Activated naive CD8-positive, alpha-beta T cell treated with anti-CD3 and anti-CD28 coated beads for 36 hours (primary cell): ENCODE measurements at places on chromosomes 5 and 9. TPM values are rescaled to one million over a fixed set of nuclear protein-coding genes. Genes with fewer than 3 reads are reported as not detected.

DNA sequence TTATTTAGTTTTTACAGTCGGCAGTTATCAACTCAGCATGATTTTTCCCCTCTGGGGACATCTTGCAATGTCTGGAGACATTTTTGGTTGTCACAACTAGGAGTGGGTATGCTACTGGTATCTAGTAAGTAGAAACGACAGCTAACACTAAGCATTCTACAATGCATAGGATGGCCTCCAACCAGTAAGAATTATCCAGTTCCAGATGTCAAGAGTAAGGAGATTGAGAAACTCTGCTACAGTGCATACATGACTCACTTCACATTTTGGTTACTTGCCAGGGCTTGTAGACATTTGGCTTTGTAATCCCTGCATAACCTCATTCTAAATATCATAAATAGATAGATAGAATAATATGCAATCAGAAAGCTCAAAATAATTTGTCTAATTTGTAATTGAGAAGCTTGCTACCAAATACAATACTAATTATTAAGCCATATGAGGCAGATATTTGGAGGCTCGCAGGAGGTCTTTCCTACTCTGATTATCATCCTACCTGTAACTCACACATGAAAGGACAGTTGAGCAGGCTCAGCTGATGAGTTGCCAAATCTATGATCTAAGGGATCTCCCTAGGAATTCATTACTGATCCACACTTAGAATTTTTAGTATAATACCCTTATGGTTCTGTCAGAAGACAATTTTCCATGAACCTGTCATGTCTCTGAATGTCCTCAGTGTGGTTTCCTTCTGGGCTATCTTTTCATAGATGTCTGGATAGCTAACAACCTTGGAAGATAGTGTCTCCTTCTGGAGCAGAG lies 346.9 kb upstream of the TLE4 start:
- H3K27ac ChIP-seq = no peak overlapping the region
- no peak for DNase-seq
- no peaks in the 10 kb centered on the region for H3K36me3 ChIP-seq

- no peak for DNase-seq
- no peak overlapping the region for H3K4me3 ChIP-seq
- H3K36me3 ChIP-seq = no peaks in the 10 kb centered on the region
- peaks cover 18% of the 10 kb centered on the region for H3K27me3 ChIP-seq
- no peak overlapping the region for H3K27ac ChIP-seq
Observed at GRCh38 chr5:170554521-170555267, 50.9 kb downstream of the KCNIP1 start.

DNA sequence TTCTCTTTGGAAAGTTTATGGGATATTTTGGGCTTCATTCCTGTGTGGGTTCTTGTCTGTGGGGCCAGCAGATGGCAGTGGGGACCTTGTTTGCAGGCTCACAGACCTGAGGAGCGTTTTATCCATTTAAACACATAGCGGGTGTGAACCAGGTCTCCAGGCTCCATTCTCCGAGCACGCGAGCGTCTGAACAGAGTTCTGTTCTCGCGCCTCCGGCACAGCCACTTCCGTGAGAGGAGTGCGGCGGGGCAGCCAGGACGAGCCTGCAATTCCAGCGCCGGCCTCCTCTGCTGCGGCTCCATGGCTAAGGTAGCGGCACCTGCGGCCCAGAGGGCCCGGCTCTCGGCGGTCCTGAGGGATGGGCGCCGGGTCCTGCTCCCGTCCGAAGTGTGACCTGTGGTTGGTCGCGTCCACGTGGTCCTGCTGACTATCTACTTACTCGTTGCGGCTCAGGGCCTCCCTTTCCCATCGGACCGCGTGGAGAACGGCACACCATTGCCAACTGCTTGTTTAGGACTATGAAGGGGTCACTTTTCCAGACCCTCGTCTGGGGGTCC lies 7.3 kb downstream of the NRARP start:
- H3K4me1 ChIP-seq = peaks cover 9% of the 10 kb centered on the region
- no peaks in the 10 kb centered on the region for H3K36me3 ChIP-seq
- DNase-seq = no peak
- peak overlapping the region; percentile 23 for H3K4me3 ChIP-seq
- no peak overlapping the region for H3K27ac ChIP-seq
- peaks cover 53% of the 10 kb centered on the region for H3K27me3 ChIP-seq

PSD2 gene
- not detected for total RNA-seq

DNA sequence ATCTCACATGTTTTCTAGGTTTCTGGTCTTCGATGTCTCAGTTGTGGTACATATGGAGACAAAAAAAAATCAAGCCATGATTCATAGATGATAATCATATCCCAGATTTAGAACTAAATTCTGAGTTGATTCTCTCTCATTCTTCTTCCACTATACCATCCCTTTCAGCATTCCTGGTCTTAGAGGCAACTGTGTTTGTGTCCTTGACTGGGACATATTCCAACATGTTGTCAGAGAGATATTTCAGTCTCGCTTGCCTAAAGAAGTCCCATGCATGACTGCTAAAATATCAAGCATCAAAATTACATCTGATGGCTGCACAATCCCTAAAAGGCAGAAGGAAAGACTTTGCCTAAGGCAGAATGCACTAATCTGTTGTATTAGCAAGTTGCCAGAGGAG lies 236.6 kb downstream of the PSAT1 start:
- H3K4me3 ChIP-seq = no peak overlapping the region
- H3K4me1 ChIP-seq = no peaks in the 10 kb centered on the region

DCAF10 gene
- 12.9 TPM for total RNA-seq

GRCh38 chr5:140696891-140697492 lies 3.3 kb upstream of the ZMAT2 start:
- peaks cover 36% of the 10 kb centered on the region for H3K36me3 ChIP-seq
- no peaks in the 10 kb centered on the region for H3K27me3 ChIP-seq
- no peak for DNase-seq
- peaks cover 22% of the 10 kb centered on the region for H3K4me1 ChIP-seq

DNA sequence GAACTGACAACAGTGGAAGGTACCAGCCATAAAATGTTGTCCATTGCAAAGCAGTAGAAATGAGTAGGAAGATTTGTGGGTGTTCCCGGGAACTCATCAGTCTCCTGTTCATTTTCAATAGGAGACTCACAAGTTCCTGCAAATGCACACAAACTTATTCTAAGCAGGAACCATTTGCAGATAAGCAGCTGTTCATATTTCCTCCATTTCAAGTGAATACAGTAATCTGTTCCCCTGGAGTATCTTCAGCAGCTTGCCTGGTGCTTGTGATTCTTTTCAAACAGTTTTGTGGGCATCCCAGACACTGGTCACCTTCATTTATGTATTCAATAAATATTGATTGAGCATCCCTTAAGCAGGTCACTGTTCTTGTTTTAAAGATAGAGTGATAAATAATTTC lies 1315.5 kb upstream of the C9orf72 start:
- no peak overlapping the region for H3K4me3 ChIP-seq
- no peaks in the 10 kb centered on the region for H3K36me3 ChIP-seq
- DNase-seq = no peak
- no peaks in the 10 kb centered on the region for H3K4me1 ChIP-seq
- H3K27me3 ChIP-seq = no peaks in the 10 kb centered on the region
- no peak overlapping the region for H3K27ac ChIP-seq

SHOC1 gene
- total RNA-seq = not detected

- no peak overlapping the region for H3K27ac ChIP-seq
- no peak overlapping the region for H3K4me3 ChIP-seq
- no peak for DNase-seq
- H3K27me3 ChIP-seq = peaks cover 39% of the 10 kb centered on the region
Observed at GRCh38 chr5:174306345-174307030, 261.0 kb downstream of the NSG2 start.

GRCh38 chr5:170144286-170145023 lies 38.8 kb downstream of the FOXI1 start:
- DNase-seq = no peak
- no peak overlapping the region for H3K4me3 ChIP-seq
- H3K27ac ChIP-seq = no peak overlapping the region

DNA sequence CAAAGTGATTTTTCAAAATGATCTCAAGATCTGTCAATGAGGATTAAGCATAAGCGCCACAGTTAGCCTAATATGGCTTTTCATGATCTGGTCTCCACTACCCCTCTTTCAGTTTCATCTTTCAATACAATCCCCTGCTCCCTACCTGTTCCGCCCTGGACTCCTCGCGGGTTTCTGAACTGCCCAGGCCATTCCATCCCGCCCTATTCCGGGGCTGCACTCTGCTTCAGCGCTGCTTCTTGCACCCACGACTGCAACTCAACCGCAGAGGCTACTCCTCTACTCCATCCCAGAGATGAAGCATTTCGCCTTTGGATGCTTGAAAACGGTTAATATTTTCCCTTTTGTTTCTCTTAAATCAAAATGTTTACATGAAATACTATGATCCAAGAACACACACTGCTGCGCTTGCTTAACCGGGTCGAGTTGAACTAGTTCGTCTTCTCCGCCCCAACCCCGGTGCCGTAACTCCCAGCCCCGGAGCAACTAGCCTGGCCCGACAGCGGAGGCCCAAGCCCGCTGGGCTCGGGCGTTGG lies 716 bp upstream of the OTULIN start:
- H3K4me3 ChIP-seq = peak overlapping the region; percentile 95
- H3K4me1 ChIP-seq = peaks cover 61% of the 10 kb centered on the region
- H3K27ac ChIP-seq = peak overlapping the region; percentile 95
- H3K36me3 ChIP-seq = peaks cover 69% of the 10 kb centered on the region
- no peaks in the 10 kb centered on the region for H3K27me3 ChIP-seq

- no peak overlapping the region for H3K27ac ChIP-seq
- no peak overlapping the region for H3K4me3 ChIP-seq
- H3K4me1 ChIP-seq = no peaks in the 10 kb centered on the region
- H3K27me3 ChIP-seq = peaks cover 8% of the 10 kb centered on the region
- DNase-seq = no peak
- no peaks in the 10 kb centered on the region for H3K36me3 ChIP-seq
Observed at GRCh38 chr9:18683851-18684250, 209.9 kb downstream of the ADAMTSL1 start.

LTC4S gene
- 0.29 TPM for total RNA-seq

MORN5 gene
- not detected for total RNA-seq

DNA sequence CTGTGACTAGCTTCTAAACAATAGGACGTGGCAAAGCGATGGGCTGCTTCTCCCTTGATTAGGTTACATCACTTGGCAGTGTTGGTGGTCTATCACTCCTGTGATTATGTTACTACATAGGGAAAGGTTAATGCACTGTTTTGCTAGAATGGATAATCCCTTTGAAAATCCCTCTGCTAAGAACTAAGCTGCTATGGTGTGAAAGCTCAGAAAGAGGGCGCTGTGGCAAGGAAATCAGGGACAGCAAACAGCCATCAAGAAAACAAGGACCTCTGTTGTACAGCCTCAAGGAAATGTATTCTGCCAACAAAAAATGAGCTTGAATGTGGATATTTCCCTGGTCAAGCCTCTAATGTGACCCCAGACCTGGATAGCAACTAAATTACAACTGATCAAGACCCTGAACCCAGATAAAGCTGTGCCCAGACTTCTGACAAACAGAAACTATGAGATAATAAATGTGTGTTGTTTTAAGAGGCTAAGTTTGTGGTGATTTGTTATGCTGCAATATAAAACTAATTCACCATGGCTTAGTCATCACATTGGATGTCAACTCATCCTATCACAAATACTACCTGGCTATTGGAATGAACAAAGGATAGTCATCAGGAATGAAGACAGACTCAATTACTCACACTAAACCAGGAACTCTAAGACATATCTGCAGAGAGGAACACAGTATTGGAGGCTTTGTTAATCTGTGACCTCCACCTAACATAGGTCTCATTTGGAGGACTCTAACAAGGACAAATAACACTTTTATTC lies 1215.9 kb downstream of the EFNA5 start:
- H3K4me1 ChIP-seq = no peaks in the 10 kb centered on the region
- H3K4me3 ChIP-seq = no peak overlapping the region
- no peak for DNase-seq
- H3K36me3 ChIP-seq = no peaks in the 10 kb centered on the region
- H3K27ac ChIP-seq = no peak overlapping the region
- no peaks in the 10 kb centered on the region for H3K27me3 ChIP-seq

GRCh38 chr5:83368319-83368718 lies 103.2 kb upstream of the VCAN start:
- H3K4me3 ChIP-seq = no peak overlapping the region
- no peaks in the 10 kb centered on the region for H3K36me3 ChIP-seq
- DNase-seq = no peak
- H3K4me1 ChIP-seq = no peaks in the 10 kb centered on the region

ENTPD2 gene
- not detected for total RNA-seq

DNA sequence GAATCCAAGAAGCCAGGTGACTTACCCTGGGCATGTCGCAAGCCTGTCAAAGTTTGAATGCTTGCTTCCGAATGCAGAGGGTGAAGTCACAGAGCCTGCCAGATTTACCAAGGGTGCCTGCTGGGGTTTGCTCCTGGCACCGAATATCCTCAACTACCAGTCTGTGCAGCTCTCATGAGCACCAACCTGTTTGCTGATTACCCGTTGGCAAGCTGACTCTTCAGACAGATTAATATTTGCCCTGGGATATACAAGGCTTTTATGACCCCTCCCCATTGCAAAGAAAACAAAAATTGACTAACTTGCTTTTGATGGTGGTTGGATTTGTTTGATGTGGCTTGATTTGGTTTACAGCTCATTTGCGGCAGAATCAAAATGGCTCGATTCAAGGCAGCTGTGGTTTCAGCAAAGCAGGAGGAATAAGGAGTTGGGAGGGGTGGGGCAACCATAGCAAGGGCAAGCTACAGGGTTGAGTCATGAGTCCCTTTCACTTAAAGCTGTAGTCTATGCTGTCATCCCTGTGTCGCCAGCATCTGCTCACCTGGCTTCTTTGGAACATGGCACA lies 82.3 kb upstream of the AGXT2 start:
- peaks cover 18% of the 10 kb centered on the region for H3K4me1 ChIP-seq
- no peak overlapping the region for H3K4me3 ChIP-seq
- no peaks in the 10 kb centered on the region for H3K36me3 ChIP-seq
- no peak overlapping the region for H3K27ac ChIP-seq
- peaks cover 79% of the 10 kb centered on the region for H3K27me3 ChIP-seq
- peak; percentile 66 for DNase-seq

DNA sequence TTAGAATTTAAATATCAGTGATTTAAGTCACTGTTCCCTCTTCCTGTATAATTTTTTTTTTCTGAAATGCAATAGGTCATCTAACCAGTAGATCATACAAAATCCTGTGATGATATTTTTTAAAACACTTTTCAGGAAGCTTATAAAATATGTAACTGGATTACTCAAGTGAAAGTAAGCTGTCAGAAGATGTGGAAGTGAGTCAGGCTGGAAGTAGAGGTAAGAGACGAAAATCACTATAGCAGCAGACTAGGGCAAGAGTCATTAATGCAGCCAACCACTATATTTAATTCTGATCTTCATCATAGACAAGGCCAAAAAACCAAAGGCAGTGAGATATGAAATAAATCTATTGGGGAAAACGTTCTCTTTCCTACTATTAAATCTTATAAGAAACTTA lies 65.7 kb upstream of the C6 start:
- no peaks in the 10 kb centered on the region for H3K36me3 ChIP-seq
- H3K27me3 ChIP-seq = peaks cover 8% of the 10 kb centered on the region
- H3K27ac ChIP-seq = no peak overlapping the region
- H3K4me1 ChIP-seq = peaks cover 3% of the 10 kb centered on the region
- no peak overlapping the region for H3K4me3 ChIP-seq
- DNase-seq = no peak

GRCh38 chr9:131010482-131011273 lies 1.7 kb downstream of the LAMC3 start:
- H3K27me3 ChIP-seq = peaks cover 46% of the 10 kb centered on the region
- no peak for DNase-seq
- H3K27ac ChIP-seq = no peak overlapping the region
- no peak overlapping the region for H3K4me3 ChIP-seq

GRCh38 chr5:159923008-159923407 lies 6.7 kb downstream of the ADRA1B start:
- DNase-seq = no peak
- no peak overlapping the region for H3K27ac ChIP-seq
- no peaks in the 10 kb centered on the region for H3K4me1 ChIP-seq
- peaks cover 30% of the 10 kb centered on the region for H3K27me3 ChIP-seq
- no peak overlapping the region for H3K4me3 ChIP-seq
